Hair follicle dermal papilla cell (primary cell): ENCODE measurements at places on chromosomes 2 and 18. TPM values are rescaled to one million over a fixed set of nuclear protein-coding genes. Genes with fewer than 3 reads are reported as not detected.

The DSG1 gene
- not detected in 2 replicates for total RNA-seq

The TFCP2L1 gene
- 0.12 and 0.32 TPM in 2 replicates for total RNA-seq

The CD302 gene
- 25.0 and 27.4 TPM in 2 replicates for total RNA-seq

The ABHD1 gene
- 0.24 TPM in 1 of 2 replicates, not detected in the other for total RNA-seq

The SKOR2 gene
- not detected in 2 replicates for total RNA-seq

The CPO gene
- total RNA-seq = not detected in 2 replicates
